ENCODE measurements at places on chromosomes 1 and 21.

DNA sequence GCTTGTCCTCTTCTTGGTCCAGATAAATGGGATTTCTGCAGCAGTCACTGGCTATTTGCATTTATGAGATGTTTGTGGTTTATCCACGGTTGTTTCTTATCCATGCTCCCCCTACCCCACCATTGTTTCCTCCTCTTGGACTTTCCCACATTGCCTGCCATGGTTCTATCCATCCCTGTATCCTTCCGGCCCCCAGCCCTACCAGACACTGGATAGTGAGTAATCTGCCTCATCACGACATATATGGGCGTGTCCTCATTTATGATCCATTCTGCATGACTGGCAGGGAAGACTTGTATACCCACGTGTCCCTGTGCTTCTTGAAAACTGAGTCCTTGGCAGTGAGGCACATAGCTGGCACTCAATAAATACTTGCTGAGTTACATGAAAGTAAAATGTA lies 40.1 kb downstream of the CACNA1S start:
- DNase-seq = no peak

DNA sequence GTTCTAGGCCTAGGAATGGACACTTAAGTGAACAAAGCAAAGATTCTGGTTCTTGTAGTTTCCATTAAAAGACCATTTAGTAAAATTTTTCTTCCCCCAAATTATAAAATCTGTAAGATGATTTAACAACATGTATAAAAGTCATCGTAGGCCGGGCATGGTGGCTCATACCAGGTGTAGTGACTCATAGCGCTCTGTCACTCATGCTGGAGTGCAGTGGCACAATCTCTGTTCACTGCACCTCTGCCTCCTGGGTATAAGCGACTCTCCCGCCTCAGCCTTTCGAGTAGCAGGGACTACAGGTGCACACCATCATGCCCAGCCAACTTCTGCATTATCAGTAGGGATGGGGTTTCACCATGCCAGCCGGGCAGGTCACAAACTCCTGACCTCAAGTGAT lies 9.1 kb downstream of the ASPM start:
- DNase-seq = no peak

DNA sequence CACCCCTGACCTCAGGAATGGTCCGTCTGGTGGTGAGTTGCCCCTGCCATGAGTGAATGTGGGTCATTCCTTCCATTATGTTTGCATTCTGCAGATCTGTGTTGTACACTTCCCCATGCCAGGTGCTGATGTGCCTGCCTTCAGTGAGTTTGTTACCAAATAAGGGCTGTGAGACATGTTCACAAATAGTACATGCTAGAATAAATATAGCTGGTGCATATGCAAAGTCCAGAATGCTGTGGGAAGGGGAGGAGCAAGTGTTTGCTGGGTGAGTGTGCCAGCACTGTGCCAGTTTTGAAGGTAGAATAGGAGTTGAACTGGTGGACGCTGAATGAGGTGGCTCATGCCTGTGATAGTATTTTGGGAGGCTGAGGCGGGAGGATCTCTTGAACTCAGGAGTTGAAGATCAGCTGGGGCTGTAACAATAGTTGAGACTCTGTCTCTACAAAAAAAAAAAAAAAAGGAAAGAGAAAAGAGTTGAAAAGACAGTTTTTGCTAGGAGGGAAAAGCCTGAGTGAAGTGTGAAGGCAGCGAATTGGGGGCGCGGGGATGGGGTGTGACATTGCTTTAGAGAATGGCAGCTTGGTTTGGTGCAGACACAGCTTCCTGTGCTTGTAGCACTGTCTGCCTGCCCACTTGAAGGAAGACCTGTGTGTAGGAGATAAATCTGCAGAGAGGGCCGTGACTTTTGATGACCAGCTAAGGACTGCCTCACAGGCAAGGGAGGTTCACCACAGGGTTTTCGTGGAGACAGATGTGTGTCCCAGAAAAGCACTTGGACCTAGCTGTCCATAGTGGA lies 61.1 kb downstream of the LGR6 start:
- no peak for DNase-seq

DNA sequence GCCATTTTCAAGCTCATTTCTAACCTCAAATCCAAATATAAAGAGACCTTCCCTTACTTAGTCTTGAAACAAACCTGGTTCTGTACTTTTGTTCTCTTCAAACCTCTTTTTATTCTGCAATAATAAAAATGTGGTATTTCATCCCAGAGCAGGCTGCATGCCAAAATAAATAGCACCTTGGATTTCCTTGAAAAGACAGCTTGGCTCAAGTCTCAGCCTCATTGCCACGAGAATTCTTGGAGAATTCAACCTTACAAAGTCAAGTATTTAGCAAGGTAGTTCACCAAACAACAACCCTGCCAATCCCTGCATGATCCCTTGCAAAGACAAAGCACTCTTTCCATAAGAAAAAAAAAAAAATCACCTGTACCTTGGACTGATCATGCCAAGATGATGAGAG lies 33.8 kb downstream of the KANK4 start:
- DNase-seq = no peak

DNA sequence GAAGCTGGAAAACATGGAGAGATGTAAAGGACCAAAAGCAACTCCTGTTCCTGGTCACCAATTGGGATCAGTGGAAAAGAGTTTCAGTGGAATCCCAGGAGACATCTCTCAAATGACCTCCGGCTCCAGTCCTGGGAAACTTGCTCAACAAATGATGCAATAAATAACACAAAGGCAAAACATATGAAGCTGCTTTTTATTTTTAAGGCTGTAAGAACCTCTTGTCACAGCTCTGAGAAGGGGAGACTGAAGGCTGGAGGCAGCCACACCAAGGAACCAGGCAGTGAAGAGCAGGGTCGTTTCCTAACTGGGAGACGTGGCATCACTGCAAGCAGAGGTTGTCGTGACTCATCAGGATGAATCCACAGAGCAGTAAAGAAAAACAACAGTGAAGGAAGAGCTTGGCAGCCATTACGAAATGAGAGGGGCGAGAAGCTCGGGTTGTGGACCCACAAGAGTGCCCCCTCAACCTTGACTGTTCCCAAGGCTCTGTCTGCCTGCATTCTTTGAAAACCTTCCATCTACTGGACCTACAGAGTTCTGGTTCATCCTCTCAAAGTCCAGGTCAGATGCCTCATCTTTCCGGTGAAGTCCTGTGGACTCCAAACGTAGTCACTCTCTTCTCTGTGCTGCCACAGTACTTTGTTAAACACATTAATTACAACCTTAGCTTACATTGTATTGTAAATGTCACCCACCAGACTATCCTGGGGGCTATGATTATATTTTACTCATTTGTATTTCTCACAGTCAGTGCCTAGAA lies 32.1 kb downstream of the JAK1 start:
- DNase-seq = no peak

DNA sequence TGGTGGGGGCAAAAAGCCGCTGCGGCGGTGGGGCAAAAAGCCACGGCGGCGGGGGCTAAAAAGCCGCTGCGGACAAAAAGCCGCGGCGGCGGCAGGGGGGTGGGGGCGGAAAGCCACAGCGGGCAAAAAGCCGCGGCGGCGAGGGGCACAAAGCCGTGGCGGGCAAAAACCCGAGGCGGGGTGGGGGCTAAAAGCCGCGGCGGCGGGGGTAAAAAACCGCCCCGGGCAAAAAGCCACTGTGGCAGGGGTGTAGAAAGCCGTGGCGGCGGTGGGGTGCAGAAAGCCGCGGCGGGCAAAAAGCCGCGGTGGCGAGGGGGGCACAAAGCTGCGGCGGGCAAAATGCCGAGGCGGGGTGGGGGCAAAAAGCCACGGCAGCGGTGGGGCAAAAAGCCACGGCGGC lies 3901.8 kb downstream of the SRGAP2C start:
- no peak for DNase-seq

DNA sequence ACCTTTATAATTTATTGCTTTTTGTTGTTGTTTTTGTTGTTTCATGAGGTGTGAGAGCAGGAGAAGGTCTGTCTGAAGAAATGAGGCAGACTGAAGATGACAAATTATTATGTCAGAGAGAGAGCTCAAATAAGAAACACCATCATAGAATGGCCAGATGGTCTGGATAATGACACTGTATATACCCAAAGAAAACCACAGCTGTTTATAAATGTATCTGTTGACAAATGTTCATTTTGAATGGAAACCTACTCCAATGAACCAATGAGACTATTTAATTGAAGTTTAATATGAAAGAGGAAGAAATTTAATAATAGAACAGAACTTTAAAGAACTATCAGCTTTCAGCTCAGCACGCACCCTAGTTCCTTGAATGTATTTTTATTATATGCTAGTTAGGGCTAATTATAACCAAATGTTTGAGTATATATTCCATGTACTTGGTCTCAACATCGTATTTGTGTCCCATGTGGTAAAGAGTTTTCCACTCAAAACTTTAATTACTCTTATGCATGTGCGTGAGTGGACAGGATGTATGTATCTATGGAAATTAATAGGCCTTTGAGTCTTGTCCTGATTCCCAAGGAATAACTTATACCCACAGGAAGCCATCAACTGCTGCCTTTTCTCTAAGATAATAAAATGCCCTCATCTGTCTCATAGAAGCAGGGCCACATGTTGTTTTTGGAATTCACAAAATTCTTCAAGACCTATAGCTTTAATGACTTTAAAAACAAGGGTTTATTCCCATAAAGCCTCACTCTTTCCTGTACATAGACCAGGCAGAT lies 202.7 kb downstream of the KCNK2 start:
- DNase-seq = no peak

DNA sequence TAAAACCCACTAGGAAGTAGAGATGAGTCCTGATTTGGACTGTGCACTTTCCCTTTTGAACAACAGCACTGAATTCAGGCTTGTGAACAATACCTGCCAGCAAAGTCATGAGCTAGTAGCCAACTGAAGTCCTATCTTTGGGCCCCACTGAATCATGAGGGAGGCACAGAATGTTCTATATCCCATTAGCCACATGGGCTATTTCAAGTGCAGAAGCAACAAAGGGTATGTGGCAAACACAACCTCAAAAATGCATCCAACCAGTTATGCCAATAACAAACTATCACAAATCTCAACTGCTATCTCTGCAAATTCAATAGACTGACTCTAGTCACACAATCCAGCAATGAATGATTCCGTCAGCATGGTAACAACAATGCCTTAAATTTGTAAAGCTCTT lies 276.0 kb downstream of the MRPL39 start:
- no peak for DNase-seq

GRCh38 chr1:80154176-80154575 lies 1147.6 kb upstream of the ADGRL4 start:
- no peak for DNase-seq

DNA sequence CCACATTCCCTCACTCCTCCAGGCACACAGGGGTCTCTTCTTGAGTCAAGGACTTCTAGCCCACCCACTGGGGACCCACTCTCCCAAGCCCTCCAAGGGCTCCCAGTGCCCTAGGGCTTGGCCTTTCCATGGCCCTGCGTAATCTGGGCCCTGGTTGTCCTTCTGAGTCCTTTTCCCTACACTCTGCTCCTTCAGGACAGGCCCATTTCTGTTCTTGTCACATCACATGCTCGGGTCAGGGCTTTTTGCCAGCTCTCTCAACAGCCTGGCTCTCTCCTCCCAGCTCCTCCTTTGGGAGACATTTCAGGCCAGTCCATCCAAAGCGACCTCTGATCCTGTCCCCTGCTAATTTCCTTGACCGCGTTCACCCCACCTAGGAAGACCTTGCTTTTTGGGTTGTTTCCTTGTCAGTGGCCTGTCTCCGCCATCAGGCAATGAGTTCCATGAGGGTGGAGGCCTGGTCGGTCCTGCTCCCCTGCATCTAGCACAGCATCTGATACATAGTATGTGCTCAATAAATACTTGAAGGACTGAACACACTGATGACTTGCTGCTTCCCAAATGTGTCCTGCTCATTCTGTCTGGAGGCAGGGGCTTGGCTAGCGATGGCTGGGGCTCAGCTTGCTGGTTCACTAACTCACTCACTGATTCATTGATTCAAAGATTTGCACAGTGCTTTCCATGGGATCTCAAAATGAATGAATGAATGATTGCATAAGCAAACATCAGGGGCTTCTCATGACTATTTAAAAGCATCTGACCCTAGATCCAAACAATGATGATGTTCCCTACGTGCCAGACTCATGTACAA lies 44.8 kb downstream of the DHRS3 start:
- DNase-seq = no peak

- no peak for DNase-seq
These were observed 219.2 kb downstream of the FOXD2 start for GRCh38 chr1:47656719-47657685.

DNA sequence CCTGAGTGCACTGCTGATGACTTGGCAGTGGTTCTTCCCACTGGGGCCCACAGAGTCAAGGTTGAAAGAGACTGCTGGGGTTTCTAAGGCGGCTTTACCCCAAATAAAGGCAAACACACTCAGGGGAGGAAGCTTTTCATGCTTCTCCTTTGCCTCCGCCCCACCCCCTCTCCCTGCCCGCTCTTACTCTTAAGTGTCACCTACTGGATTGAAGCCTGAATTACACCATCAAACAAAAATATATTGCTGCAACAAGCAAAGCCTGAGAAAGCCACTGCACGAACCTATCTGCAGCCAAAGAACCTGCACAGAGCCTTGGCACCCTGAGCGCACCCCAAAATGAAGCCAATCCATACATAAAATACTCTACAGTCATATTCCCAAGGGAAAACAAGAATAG lies 63.1 kb downstream of the PTGFR start:
- peak; percentile 53 for DNase-seq

DNA sequence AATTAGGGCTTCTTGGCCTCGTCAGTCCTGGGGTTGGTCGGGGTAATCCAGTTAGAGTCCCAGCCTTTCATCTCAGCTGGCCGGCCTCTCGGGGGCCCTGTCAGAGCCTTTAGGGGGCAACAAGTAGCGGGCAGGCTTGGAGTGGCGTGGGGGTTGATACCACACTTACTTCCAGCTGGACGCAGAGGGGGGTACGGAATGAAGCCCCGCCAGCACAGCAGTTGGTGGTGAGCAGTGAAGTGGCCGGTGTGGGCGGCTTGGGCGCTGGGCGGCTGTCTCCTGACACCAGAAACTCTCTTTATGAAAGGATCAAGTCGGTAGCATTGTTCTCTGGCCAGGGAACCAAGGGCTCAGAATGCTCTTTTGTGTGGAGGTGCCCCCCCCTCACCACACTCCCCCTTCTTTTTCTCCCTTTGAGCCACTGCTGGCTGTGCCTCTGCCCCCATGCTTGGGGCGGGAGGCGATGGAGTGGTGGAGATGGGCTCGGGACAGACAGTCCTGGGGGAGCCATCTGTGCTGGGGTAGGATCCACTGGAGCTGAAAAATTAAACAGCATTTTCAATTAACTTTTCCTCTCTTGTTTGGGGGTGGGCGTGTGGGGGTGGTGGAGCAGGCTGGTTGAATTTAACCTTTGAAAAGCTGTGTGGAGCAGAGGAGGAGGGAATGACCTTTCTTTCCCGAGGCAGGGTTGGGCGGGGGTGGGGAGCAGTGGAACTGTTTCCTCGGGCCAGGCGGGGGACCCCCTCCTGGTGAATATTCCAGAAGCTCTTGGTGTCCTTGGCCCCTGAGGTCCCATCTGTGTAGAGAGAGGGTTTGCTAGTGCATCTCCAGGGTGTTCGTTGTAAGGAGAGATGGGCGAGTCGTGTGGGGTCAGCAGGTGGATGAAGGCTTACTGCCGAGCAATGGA lies 102.7 kb downstream of the RNF220 start:
- no peak for DNase-seq

- DNase-seq = no peak
These were observed 95.5 kb upstream of the EDN2 start for GRCh38 chr1:41580021-41580420.
